Astrocyte (in vitro differentiated cells and primary cell): ENCODE measurements at places on chromosomes 3 and 15. TPM values are rescaled to one million over a fixed set of nuclear protein-coding genes. Genes with fewer than 3 reads are reported as not detected.

A4GNT gene
- not detected in 2 replicates for total RNA-seq

DNA sequence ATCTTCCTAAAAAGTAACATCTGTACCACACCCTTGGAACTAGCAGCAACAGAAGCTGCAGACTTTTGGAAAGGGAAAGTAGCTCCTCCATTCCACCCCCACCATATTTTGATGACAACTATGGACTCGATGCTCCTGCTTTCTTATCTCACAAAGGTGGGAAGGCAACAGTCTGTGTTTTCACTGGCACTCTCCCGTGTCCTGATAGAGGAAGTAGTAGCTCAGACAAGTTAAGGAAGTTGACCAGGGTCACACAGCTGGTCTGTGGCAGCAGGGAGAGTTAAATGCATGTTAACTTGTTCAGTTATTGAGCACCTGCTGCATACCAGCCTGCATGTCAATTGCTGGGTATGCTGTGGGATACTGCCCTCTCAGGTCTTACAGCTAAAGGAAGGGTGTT is 33.1 kb downstream of the BHLHE40 start:
- no peak for DNase-seq

DNA sequence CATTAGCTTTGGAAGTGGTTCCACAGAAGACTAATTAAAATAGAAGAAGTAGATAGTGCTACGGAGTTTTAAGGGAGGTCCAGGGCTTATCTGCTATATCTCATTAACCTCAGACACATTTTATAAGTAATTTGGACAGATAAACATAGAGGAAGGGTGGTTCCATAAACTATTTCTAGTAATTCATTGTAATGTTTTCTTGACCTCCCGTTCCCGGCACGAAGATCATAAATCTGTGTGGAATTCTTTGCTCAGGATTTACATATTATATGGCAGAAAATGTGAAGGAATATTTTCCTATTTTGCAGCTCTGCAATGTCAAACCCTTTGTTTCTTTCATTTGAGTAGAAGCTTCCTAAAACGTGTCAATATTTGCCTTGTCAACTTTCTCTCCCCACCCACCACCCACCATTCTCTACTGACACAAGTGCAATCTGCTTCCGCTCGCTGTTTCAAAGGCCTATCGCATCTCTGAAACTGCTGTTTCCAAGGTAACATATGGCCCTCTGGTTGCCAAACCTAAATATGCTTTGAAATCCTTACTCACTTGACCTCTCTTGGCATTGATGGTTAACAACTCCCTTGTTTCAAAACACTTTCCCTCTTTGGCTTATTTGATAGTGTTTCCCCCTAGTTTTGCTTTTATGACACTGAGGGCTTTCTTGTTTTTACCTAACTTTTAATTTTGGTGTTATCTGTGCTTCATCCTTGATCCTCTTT is 21.4 kb upstream of the PLSCR5 start:
- no peak for DNase-seq

GRCh38 chr3:138921316-138922292 is 25.3 kb downstream of the FOXL2 start:
- peak; percentile 87 for DNase-seq

TBC1D23 gene
- total RNA-seq: 62.2 and 67.2 TPM in 2 replicates

- peak; percentile 61 for DNase-seq
These were observed 43.4 kb downstream of the ST3GAL6 start for GRCh38 chr3:98806521-98806920.
